H1 (cell line): ENCODE measurements at places on chromosomes 6 and 20. TPM values are rescaled to one million over a fixed set of nuclear protein-coding genes. Genes with fewer than 3 reads are reported as not detected.

TBXT gene
- polyA plus RNA-seq = 0.18 and 0.52 TPM in 2 replicates

COX7A2 gene
- 198 and 262 TPM in 2 replicates for polyA plus RNA-seq

RAB44 gene
- polyA plus RNA-seq = 0.02 and 0.03 TPM in 2 replicates

FOXS1 gene
- 0.45 and 0.47 TPM in 2 replicates for polyA plus RNA-seq

DEF6 gene
- polyA plus RNA-seq = 3.3 and 4.8 TPM in 2 replicates

AKAP12 gene
- polyA plus RNA-seq = 10.6 and 14.6 TPM in 2 replicates

TLDC2 gene
- polyA plus RNA-seq = 0.20 and 0.29 TPM in 2 replicates

HTR1E gene
- polyA plus RNA-seq = 0.09 TPM in 2 replicates

RBBP8NL gene
- polyA plus RNA-seq = 0.48 and 0.88 TPM in 2 replicates

SMLR1 gene
- not detected in 2 replicates for polyA plus RNA-seq

TGM6 gene
- polyA plus RNA-seq = 0.03 and 0.16 TPM in 2 replicates

CPNE5 gene
- polyA plus RNA-seq = 1.8 and 2.3 TPM in 2 replicates

GJA1 gene
- 289 and 468 TPM in 2 replicates for polyA plus RNA-seq

MUC22 gene
- polyA plus RNA-seq = 0.02 TPM in 1 of 2 replicates, not detected in the other

CASS4 gene
- not detected in 2 replicates for polyA plus RNA-seq

SLC16A10 gene
- 14.6 and 23.2 TPM in 2 replicates for polyA plus RNA-seq

MUC21 gene
- not detected in 2 replicates for polyA plus RNA-seq

CFB gene
- polyA plus RNA-seq = 0.09 and 0.20 TPM in 2 replicates

SLC32A1 gene
- 0.09 and 0.19 TPM in 2 replicates for polyA plus RNA-seq

B3GAT2 gene
- 0.47 and 0.83 TPM in 2 replicates for polyA plus RNA-seq

ZSCAN31 gene
- polyA plus RNA-seq = 1.2 and 1.9 TPM in 2 replicates

STMND1 gene
- not detected in 2 replicates for polyA plus RNA-seq

TFAP2D gene
- polyA plus RNA-seq = not detected in 2 replicates

OOEP gene
- 0.20 and 0.55 TPM in 2 replicates for polyA plus RNA-seq

TRIM40 gene
- polyA plus RNA-seq = not detected in 2 replicates

TINAG gene
- not detected in 2 replicates for polyA plus RNA-seq

SEL1L2 gene
- polyA plus RNA-seq = not detected in 2 replicates

NRSN1 gene
- polyA plus RNA-seq = 0.03 and 0.15 TPM in 2 replicates

POU3F2 gene
- 0.06 and 0.09 TPM in 2 replicates for polyA plus RNA-seq

XKR7 gene
- polyA plus RNA-seq = 2.4 TPM in 2 replicates

MAPK13 gene
- polyA plus RNA-seq = 10.1 and 13.5 TPM in 2 replicates

HNF4A gene
- polyA plus RNA-seq = 0.03 TPM in 1 of 2 replicates, not detected in the other

SIRPB1 gene
- 0.14 and 0.28 TPM in 2 replicates for polyA plus RNA-seq

ZBTB12 gene
- 20.7 and 32.4 TPM in 2 replicates for polyA plus RNA-seq

DNAH8 gene
- polyA plus RNA-seq = under 0.01 TPM in 1 of 2 replicates, not detected in the other

NHLRC1 gene
- 0.55 and 0.57 TPM in 2 replicates for polyA plus RNA-seq

BPIFB4 gene
- 0.17 TPM in 1 of 2 replicates, not detected in the other for polyA plus RNA-seq

NRN1 gene
- 0.06 and 0.11 TPM in 2 replicates for polyA plus RNA-seq

SLC2A4RG gene
- 15.9 and 32.9 TPM in 2 replicates for polyA plus RNA-seq

NUP153 gene
- 28.0 and 47.0 TPM in 2 replicates for polyA plus RNA-seq

SPATA25 gene
- polyA plus RNA-seq = 2.0 and 3.2 TPM in 2 replicates

CDH26 gene
- polyA plus RNA-seq = 0.78 and 1.5 TPM in 2 replicates

FAM83B gene
- 0.66 and 0.71 TPM in 2 replicates for polyA plus RNA-seq

MOG gene
- polyA plus RNA-seq = 0.17 and 0.19 TPM in 2 replicates

SULF2 gene
- polyA plus RNA-seq = 15.7 and 29.0 TPM in 2 replicates

LBP gene
- polyA plus RNA-seq = 0.44 and 0.60 TPM in 2 replicates

BMP2 gene
- polyA plus RNA-seq = 1.8 TPM in 2 replicates

TAAR6 gene
- 0.06 TPM in 2 replicates for polyA plus RNA-seq

GSTA3 gene
- polyA plus RNA-seq = not detected in 2 replicates

TPD52L1 gene
- polyA plus RNA-seq = 14.2 and 14.3 TPM in 2 replicates

FNDC11 gene
- polyA plus RNA-seq = 8.8 and 13.5 TPM in 2 replicates

BAK1 gene
- 43.4 and 51.4 TPM in 2 replicates for polyA plus RNA-seq

PPIL6 gene
- polyA plus RNA-seq = 0.19 and 0.42 TPM in 2 replicates

SSTR4 gene
- polyA plus RNA-seq = 0.05 and 0.14 TPM in 2 replicates

KCNK5 gene
- 20.9 and 29.7 TPM in 2 replicates for polyA plus RNA-seq

ESR1 gene
- 0.03 and 0.05 TPM in 2 replicates for polyA plus RNA-seq

ACTL10 gene
- 0.20 and 0.26 TPM in 2 replicates for polyA plus RNA-seq

COL9A3 gene
- 21.7 and 39.7 TPM in 2 replicates for polyA plus RNA-seq

SAPCD1 gene
- polyA plus RNA-seq = 3.1 and 4.4 TPM in 2 replicates
